Foreskin keratinocyte (primary cell): ENCODE measurements at places on chromosomes 12 and 14.

- DNase-seq: no peak
Observed at GRCh38 chr12:72273499-72273837, 1.3 kb downstream of the TRHDE start.

- DNase-seq: no peak
Observed at GRCh38 chr12:104720339-104721038, 237.6 kb downstream of the SLC41A2 start.

DNA sequence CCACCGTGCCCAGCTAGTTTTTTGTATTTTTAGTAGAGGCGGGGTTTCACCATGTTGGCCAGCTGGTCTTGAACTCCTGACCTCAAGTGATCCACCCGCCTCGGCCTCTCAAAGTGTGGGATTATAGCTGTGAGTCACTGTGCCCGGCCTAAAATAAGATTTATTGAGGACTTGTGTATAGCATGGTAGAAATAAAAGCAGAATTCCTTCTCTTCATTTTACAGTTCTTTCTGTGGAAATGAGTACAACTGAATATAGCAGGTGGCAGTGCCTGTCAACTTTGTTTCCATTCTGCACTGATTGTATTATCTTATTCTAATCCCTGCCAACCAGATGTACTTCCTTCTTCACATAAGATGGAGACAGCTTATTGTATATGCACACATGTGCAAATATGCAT lies 41.0 kb downstream of the DIP2B start:
- DNase-seq: no peak

- DNase-seq: no peak
Observed at GRCh38 chr14:61565181-61565580, 130.1 kb upstream of the HIF1A start.

DNA sequence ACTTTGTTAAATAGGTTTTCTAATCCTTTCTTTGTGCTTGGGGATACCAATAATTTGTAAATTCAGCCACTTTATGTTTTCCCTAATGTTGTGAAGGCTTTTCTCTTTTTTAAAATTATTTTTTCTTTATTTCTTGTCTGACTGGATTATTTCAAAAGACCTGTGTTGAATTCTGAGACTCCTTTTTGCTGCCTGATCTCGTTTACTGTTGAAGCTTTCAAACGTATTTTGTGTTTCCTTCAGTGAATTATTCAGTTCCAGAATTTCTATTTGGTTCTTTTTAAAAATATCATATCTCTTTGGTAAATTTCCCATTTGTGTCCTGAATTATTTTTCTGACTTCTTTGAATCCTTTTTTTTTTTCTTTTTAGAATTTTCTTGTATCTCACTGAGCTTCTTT lies 241.6 kb downstream of the LRIG3 start:
- no peak for DNase-seq

GRCh38 chr12:45502481-45503128 lies 226.9 kb upstream of the ARID2 start:
- DNase-seq: no peak

DNA sequence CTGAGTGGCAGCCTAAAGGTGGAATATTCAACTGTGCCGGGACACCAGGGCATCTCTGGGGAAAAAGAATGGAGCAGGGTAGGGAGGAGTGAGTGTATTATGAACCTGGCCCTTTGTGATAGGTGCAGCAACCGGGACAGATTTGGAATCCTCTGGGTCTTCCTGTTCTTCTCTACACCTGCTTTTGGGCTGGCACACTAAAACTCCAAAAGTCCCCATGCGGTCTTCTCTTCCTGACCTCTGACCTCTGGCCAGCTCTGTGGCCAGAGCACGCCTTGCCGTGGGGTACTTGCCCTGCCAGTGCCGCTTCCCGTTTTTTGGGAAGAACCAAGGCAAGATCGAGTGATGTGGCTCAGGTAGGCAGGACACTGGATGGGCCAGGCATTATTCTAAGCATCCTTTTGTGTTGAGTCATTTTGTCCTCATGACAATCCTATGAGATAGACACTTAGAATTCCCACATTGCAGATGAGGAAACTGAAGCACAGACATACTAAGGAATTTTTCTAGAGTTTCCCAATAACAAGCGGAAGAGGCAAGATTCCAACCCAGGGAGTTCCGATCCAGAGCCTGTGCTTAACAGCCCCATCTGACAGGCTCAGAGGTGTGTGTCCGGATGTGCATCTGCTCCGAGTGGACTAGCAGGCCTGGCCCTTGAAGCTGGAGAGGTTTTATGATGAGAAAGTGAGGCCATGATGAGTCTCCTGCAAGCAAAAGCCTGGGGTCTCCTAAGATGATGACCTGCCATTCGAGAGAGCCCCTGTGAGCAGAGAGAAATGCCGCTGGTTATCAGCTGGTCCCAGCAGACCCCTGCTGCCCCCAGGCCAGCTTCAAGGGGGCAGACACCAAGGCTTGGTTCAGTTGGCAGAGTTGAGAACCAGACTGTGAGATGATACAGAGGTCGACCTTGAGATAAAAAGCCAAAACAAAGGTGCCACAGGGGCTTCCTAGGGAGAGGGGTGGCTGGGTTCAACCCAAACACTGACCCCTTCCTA lies 67.9 kb upstream of the ESRRB start:
- DNase-seq: peak; percentile 8

DNA sequence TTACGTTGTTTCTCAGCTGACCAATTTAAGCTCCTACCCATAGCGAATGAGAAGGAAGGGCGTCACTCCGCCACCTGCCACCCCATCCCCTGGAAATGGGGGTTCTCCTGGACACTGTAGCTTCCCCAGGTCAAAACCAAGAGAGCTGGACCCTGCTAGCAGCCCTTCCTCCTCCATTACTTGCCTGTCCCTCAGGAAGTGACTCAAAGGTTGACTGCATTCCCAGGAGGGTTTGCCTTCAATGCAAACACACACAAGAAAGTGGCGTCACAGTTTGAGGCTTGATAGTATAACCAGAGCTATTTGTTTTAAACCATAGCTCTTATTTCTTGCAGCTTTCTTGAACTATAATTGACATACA lies 79.1 kb downstream of the KCNK13 start:
- DNase-seq: no peak

DNA sequence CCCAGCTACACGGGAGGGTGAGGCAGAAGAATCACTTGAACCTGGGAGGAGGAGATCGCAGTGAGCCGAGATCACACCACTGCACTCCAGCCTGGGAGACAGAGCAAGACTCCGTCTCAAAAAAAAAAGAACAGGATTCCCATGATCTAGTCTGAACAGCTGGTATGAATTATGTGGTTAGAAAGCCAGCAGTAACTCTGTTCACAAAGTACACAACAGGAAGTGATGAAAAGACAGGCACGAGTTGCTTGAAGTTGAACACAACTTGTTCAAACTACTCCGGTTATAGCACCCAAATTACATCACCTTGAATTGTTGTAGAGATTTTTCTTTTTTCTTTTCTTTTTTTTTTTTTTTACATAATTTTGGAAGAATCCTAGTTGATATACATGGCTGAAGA lies 238.8 kb upstream of the RGS6 start:
- no peak for DNase-seq

GRCh38 chr14:38217553-38217952 lies 9.8 kb downstream of the SSTR1 start:
- no peak for DNase-seq

- peak; percentile 18 for DNase-seq
Observed at GRCh38 chr12:110100315-110100970, 23.7 kb upstream of the IFT81 start.

DNA sequence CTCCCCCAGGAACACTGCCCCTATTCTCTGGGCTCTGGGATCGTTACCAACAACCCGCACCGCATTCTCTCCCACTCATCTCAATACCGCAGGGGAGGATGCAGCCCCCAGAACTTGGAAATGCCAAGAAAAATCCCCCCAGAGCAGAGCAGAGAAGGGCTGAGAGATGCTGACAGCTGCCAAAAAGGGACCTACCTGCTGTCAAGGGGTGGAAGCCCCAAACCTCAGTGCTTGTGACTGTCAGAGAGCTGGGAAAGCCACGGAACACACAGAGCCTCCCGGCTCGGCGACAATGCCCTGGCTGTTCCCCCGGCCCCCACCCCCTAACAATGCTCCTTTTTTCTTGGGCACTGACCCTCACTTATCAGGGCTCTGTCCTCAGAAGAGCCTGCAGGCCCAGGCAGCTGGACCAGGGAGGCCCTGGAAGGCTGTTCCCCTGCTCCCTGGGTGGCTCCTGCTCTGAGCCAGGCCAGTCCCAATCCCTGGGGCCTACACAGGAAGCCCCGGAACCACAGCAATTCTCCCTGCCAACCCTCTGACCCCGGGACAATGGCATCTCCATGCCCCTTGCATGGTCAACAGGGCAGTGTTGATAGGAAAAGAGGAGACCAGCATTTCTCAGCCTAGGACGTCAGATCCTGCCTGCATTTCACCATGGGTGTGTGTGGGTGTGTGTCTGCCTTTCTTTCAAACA lies 78.9 kb downstream of the ITPK1 start:
- DNase-seq: no peak

DNA sequence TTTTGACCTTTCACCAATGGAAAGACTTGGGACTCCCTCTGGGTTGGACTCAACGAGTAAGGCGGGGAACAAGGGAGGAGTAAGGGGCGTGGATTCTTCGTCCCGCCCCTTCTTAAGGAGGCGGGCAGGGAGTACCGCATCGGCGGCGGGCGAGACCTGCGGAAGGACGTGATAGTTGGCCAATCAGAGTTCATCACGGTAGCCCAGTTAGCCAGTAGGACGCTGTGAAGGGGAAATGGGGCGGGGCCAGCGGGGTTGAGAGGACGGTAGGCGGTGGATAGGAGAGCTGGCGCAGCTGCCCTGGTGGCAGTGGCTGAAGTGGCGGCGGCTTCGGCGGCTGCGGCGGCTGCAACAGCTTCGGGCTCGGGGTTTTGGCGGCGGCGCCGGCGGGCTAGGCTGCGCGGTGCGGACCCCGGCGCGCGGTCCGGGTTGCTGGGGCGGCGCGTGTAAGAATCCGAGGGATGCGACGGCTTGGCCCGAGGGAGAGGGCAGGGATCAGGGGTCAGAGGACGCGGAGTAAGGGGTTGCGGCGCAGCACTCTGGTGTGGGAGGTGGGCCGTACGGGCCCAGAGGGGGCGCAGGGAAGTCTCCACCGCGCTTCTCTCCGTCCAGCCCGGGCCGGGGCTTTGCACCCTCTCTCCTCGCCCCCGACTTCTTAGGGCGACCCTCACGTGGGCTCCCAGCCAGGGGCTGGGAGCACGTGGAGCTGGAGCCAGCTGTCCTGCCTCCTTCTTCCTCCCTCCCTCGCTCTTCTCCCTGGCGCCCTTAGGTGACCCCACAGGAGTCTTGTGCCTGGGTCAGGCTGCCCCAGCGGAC lies at the start of gene TPCN1:
TSS of gene TPCN1 (plus strand) at position 284 of the 816 bp plus-strand sequence. CDS start 5,389 bp downstream, outside the sequence.
- DNase-seq: peak; percentile 100

DNA sequence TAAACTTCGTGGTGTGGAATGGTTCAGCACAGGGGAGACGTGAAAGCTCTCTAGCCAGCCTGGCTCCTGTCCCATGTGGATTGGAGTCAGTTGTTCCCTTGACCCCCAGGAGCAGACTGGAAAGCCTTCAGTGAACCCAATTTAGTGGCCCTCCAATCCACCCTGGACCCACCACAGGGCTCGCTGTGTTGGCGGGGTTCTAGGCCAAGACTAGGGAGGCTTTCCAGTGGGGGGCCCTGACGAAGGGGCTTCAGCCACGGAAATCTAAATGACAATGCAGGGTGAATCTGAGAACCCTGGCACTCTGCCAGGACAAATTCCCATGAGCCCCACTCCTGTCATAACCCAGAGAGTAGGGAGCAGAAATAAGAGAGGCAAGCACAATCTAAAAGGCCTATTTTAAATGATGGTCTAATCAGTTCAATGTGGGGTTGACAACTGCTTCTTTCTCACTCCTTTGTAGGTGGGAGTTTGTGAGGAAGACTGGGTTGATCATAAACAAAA lies 110.8 kb downstream of the SLC35F4 start:
- DNase-seq: no peak

GRCh38 chr14:98077176-98077575 lies 1194.8 kb downstream of the BCL11B start:
- peak; percentile 80 for DNase-seq

DNA sequence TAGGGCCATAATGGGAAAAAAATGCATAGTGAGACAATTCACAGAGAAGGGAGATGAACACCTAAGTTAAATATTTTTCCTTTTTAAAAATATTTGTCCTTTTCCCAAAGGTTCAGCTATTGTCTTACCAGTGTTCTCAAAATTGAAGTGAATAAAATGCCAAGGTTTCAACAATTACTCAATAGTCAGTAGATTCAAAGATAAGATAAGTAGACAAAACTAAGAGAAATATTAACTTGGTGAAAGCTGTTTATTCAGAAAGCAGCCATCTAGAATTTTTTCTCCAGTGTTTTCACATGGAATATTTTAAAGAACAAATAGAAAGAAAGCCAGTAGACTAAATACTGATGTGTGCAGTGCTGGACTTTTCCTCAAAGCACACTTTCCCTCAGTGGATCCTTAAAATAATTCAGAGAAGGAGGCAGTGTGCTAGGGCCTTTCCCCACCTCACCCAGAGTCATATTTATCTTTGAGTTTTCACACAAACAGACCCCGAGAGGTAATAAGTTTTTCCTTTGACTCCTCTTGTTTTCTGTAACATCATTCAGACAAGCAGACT lies 144.5 kb upstream of the PLEKHG7 start:
- DNase-seq: no peak

GRCh38 chr12:121957861-121958515 lies 39.6 kb downstream of the CFAP251 start:
- DNase-seq: no peak

DNA sequence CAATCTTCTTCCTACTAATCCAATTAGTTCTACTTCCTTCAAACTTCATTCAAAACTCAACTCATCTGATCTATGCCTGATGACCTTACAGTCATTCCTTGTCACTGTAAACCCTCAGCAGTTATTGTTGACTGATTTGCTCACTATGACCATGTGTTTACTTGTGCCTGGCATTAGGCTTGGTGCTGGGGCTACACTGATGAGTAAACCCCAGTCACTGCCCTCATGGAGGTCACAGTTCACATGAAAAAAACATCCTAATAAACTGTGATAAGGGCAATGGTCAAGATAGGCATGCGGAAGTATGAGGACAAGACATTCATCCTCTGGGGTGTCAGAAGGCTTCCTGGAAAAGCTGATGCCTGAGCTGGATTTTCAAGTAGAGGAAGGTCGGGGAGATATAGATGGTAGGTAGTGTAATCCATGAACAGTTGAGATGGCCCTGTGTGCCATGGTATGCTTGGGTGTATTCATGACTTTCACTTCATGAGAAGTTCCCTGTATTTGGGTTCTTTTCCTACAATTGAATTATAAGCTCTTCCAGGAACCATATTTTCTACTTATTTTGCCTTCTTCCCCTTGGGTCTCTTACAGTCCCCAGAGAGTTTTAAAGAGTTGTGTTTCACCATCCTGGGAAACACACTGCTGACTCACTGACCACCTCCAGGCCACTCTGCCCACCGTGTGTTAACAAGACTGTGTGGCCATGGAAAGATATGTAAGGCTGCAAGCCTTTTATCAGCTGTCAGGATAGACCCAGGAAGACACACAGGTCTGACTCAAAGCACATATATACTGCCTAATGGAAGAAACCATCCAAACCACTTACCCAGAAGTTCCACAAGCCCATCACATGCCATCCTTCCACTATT lies 38.7 kb upstream of the DUSP6 start:
- DNase-seq: no peak

GRCh38 chr14:72678356-72678755 lies 215.5 kb downstream of the DPF3 start:
- DNase-seq: no peak
